Left cardiac atrium (tissue), 4 donors: ENCODE measurements at places on chromosomes 7 and 10. TPM values are rescaled to one million over a fixed set of nuclear protein-coding genes. Genes with fewer than 3 reads are reported as not detected.

The COL13A1 gene
- total RNA-seq, result 6.7 TPM

The TNKS2 gene
- total RNA-seq, result 16.5 TPM

The FAM20C gene
- 62.5 TPM for total RNA-seq

The LLCFC1 gene
- total RNA-seq, result not detected

The IL2RA gene
- 2.7 TPM for total RNA-seq

The EN2 gene
- total RNA-seq, result 0.08 TPM

The MKI67 gene
- total RNA-seq, result 0.50 TPM

The CAMK1D gene
- total RNA-seq, result 38.5 TPM

The METTL27 gene
- total RNA-seq, result 0.92 TPM

The TMEM213 gene
- total RNA-seq, result not detected

The CCL24 gene
- 0.56 TPM for total RNA-seq

The CAV2 gene
- 167 TPM for total RNA-seq

The FAM237B gene
- total RNA-seq, result not detected

The LRMDA gene
- 57.8 TPM for total RNA-seq

The FGFBP3 gene
- total RNA-seq, result 0.53 TPM

The HECTD2 gene
- total RNA-seq, result 9.6 TPM

The PKD2L1 gene
- total RNA-seq, result 0.44 TPM

The HGF gene
- total RNA-seq, result 6.0 TPM

The MDFIC gene
- 23.9 TPM for total RNA-seq

The TDRD1 gene
- total RNA-seq, result 0.77 TPM

The TMEM236 gene
- 0.71 TPM for total RNA-seq

The TUBB8 gene
- not detected for total RNA-seq

The LEP gene
- 37.1 TPM for total RNA-seq

The FAM25C gene
- total RNA-seq, result not detected

The NOS3 gene
- total RNA-seq, result 63.9 TPM

The STAM gene
- total RNA-seq, result 27.5 TPM

The CALY gene
- not detected for total RNA-seq

The IMMP2L gene
- 11.6 TPM for total RNA-seq

The AKR1C4 gene
- not detected for total RNA-seq

The NKX1-2 gene
- total RNA-seq, result not detected

The MMD2 gene
- total RNA-seq, result not detected

The CRPPA gene
- total RNA-seq, result 6.0 TPM

The ASIC3 gene
- 4.0 TPM for total RNA-seq

The LBX1 gene
- not detected for total RNA-seq

The GTF2IRD1 gene
- total RNA-seq, result 50.0 TPM

The ZNF33B gene
- total RNA-seq, result 10.2 TPM

The CYP2C8 gene
- 0.34 TPM for total RNA-seq

The PLXNA4 gene
- 23.3 TPM for total RNA-seq

The LIPF gene
- not detected for total RNA-seq

The CDHR1 gene
- 1.2 TPM for total RNA-seq

The TMEM26 gene
- 0.24 TPM for total RNA-seq

The HIP1 gene
- 15.1 TPM for total RNA-seq

The IL15RA gene
- total RNA-seq, result 15.7 TPM

The RBP3 gene
- not detected for total RNA-seq
